ENCODE measurements at places on chromosomes 5 and 9.
A peak's percentile ranks its signal among the peaks of the same experiment; 100 is the strongest.

GRCh38 chr9:129258823-129259301 lies 80.8 kb upstream of the IER5L start:
- DNase-seq: no peak

DNA sequence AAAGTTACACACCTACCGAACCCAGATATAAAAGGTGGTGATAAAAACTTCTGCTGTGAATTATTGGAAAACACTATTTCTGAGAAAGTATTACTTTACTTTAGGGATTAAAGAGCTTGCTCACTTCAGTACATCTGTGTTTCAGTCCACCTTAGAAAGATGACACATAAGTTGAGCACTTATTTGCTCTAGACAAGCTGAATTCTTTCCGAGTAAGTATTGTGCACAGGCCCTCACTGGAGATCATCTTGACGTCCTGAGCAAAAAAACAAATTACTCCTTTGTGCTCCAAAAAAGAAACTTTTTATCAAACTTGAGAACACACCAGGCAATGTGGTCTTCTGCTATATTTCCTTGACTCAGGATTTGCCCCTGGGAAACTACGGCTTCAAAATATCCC lies 231.0 kb upstream of the GRAMD2B start:
- no peak for DNase-seq

DNA sequence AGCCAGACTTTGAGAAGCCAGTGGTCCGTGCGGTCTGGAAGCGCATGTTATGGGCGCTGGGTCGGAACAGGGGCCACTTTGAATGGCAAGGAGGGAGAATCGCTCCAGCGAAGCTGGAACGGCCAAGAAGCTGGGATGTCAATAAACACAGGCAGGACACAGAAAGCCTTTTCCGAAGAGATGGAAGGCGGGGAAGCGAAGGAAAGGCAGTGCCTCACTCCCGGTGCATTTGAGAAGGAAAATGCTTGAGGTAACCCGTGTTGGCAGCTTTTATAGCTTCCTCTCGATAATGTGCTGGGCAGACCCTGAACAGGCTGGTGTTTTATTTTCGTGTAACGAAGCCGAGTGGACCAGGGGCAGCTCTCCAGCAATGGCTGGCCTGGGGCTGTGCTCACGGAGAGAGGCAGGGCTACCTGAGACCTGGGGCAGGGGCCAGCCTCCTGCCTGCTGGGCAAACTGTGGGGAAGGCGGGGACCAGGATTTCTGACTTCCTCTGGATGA lies 84.2 kb upstream of the SPRY4 start:
- DNase-seq: no peak

DNA sequence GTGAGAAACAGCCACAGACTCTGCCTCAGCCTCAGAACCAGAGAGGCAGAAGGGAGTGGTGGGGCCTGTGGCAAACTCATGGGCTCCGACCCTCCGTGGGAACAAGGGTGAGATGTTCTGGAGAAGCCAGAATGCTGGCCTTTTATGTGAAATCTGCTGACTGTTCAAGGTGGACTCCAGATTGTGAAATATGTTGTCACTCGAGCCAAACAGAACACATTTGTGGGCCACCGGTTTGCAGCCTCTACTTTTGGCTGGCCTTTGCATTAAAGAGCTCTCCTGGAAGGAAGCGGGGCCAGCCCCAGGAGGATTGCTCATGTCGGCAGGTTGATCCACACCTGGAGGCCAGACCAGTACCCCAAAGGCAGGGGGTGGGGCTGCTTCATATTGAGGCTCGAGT lies 62.4 kb downstream of the ERGIC1 start:
- DNase-seq: no peak

- DNase-seq: no peak
Measured at GRCh38 chr5:957748-958485, 50.7 kb upstream of the NKD2 start.

- DNase-seq: no peak
Measured at GRCh38 chr9:128887914-128888350, 6.0 kb downstream of the LRRC8A start.

DNA sequence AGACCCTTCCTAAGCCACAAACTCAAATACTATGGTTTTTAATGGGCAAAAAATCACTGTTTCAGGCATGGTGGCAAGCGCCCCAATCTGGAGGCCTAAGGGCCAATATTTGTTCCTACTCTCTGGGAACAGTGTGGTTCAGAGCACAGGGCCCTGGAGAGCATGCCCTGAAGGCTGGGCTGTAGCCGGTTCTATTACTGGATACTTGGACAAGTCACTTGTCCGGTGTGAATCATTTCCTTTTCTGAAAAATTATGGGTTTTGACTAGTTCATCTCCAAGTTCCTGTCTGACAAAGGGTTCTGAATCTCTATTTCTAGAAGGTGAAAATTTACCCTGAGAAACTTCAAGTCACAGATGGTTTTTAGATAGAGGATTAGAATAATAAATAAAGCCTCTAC lies 75.0 kb downstream of the OTULIN start:
- peak; percentile 32 for DNase-seq

GRCh38 chr5:148352696-148353095 lies 17.3 kb downstream of the SPINK9 start:
- DNase-seq: no peak

DNA sequence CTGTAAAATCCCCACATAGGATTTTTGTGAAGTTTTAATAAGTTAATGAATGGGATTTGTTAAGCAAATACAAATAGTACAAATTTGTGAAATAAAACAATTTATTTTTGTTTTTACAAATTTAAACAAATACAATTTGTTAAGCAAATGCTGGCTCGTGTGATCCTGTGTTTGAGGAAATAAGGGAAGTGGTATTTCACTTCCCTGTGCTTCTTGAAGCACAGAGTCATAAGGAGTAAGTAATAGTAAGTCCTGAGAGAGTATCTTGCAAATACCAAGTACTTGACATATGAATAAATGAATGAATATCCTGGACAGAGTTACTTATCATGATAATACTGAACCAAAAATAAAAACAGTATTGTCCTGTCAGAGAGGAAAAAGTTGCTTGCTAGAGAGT lies 9.1 kb downstream of the SMIM3 start:
- DNase-seq: no peak

- DNase-seq: no peak
Measured at GRCh38 chr9:8907868-8908267, 1108.3 kb upstream of the DMAC1 start.

DNA sequence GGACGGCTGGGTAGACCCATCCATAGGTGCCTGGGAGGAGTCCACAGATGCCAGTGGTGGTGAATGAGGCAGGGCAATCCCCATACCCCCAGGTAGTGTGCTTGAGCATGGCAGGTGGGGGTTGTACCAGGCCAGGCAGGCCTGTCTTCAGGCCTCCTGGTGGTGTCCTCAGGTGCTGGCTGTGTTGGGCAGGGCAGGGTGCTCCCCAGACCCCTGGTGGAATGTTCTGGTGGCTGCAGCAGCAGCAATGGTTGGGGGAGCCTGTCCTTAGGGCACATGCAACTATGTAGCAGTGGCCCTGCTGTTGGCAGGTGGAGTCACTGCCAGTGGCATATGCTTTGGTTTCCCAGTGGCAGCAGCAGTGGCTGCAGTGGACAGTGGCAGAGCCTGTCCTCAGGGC lies 10.0 kb downstream of the ALG2 start:
- DNase-seq: no peak

Measured in non-pigmented ciliary epithelial cell (primary cell).